NT2/D1 (cell line): ENCODE measurements at places on chromosomes 5 and 9.
A peak's percentile ranks its signal among the peaks of the same experiment; 100 is the strongest.

GRCh38 chr5:35253582-35253981 lies 23.3 kb upstream of the PRLR start:
- DNase-seq, result no peak

DNA sequence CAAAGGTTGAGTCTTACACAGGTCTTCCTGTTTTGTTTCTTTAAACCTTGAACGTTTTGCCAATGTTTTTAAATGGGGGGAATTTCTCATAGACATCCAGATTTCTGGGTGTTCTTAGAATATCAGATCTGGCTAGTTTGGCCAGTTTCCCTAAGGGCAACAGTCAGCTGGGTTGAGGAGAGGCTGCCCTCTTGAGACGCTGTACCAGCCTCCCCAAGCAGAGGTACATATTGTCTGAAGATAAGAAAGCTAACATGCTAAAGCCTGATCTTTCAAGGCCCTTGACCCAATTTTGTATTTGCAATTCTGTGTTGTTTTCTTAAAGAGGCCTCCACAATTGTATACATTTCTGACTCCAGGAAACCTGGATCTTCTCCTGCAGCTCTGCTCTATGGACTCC lies 21.9 kb upstream of the SH3GL2 start:
- no peak for DNase-seq

GRCh38 chr9:10005206-10005605 lies 607.6 kb downstream of the PTPRD start:
- no peak for DNase-seq

DNA sequence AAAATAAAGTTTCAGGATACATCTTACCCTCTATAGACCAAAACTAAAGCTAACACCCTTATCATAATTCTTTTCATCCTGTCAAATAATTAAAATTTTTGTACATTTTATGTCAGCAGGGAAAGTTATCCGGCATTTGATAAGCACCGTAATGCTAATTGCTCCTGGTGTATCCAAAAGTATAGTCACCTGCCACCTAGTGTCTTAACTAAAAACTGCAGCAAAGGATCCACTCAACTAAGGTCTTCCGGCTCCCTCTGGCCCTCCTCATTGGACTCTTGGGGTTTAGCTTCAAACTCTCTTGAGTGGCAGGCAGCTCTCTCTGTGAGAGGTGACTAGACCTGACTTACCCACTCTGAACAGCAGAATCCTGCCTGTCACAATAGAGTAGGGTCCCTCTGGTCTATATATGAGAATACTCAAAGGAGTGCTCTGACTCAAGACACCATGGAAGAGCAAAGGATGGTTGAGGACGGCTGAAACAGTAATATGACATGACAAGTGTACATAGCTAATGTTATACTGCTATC lies 60.4 kb upstream of the CAST start:
- peak; percentile 48 for DNase-seq
